Activated T-cell treated with anti-CD3 and anti-CD28 coated beads for 48 hours (primary cell): ENCODE measurements at places on chromosomes 11 and 22.

- DNase-seq = no peak
These were observed 140.7 kb downstream of the LUZP2 start for GRCh38 chr11:24637520-24637919.

- DNase-seq = no peak
These were observed 114.3 kb upstream of the CSNK2A3 start for GRCh38 chr11:11467312-11467711.

DNA sequence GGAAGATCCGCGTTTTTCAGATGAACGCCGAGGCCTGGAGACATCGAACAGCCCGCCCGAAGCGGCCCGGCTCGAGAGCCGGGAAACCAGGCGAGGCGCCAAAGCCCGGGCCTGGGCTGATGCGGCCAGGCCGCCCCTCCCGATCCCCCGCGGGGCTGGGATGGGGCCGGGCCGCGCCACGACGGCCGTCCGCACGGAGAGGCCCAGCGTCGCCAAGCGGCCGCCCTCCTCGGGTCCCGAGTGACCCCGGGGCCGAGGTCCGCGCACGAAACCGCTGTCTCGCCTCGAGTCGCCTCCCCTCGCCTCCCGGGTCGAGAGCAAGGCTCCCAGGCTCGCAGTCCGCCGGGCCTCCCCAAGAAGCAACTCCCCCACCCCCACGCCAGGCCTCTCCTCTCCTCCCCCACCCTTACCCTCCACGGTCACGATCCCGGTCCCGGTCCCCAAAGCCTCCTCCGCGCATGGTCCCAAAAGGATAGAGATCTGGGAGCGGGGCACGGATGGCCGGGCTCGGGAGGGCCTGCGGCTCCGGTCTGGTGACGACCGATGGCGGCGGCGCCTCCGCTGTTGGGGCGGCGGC lies 482 bp downstream of the DDX17 start:
- DNase-seq = peak; percentile 46

- DNase-seq = peak; percentile 8
These were observed 34.3 kb upstream of the PRODH start for GRCh38 chr22:18970176-18970947.

GRCh38 chr11:10004526-10005113 lies 289.4 kb downstream of the SBF2 start:
- DNase-seq = no peak

DNA sequence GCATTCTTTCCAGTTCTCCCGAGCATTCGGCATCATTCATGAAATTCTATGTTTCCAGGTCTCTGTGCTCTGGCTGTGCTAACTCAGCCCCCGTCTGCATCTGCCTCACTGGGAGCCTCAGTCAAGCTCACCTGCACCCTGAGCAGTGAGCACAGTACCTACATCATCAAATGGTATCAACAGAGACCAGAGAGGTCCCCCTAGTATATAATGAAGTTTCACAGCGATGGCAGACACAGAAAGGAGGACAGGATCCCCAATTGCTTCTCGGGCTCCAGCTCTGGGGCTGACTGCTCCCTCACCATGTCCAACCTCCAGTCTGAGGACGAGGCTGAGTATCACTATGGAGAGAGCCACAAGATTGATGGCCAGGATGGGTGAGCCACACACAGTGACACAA lies 52.8 kb upstream of the IGLL5 start:
- no peak for DNase-seq

DNA sequence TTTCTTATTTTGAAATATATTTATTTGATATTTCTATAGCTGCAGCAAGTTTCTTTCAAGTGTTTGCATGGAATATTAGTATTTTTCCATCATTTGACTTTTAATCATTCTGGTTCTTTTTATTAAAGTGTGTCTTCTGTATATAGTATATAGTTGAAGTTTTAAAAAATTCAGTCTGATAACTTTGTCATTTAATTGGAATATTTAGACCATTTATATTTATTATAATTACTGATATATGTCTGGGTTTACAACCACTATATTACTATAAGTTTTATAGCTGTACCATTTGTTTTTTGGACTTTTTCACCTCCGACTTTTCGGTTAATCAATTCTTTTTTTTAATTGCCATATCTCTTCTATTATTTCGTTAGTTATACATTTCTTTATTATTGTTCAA lies 22.7 kb upstream of the ANO1 start:
- no peak for DNase-seq

- DNase-seq = no peak
These were observed 111.2 kb downstream of the SLC1A2 start for GRCh38 chr11:35308157-35308556.

DNA sequence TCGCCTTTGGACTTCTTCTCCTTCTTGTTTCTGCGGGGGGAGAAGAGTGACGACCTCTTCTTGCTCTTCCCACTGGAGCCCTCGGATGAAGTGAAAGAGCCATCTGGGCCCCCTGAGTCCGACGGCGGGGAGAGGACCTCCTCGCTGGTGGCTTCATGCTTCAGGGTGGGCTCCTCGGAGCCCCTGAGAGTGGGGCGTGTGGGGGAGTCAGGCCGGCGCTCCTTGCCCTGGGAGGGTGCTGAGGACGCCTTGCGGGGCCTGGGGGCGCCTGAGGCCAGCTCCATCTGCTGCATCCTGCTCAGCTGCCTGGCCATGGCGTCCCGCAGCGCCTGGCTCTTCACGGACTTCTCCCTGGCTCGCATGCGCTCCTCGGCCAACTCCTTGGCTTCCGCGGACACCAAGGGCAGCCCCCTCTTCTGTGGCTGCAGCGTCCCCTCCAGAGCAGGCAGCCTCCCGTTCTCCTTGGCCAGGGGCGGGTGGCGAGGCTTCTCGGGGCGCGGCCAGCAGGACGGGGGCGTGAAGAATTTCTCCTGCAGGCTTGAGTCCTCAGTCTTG lies 43.3 kb upstream of the BID start:
- no peak for DNase-seq

DNA sequence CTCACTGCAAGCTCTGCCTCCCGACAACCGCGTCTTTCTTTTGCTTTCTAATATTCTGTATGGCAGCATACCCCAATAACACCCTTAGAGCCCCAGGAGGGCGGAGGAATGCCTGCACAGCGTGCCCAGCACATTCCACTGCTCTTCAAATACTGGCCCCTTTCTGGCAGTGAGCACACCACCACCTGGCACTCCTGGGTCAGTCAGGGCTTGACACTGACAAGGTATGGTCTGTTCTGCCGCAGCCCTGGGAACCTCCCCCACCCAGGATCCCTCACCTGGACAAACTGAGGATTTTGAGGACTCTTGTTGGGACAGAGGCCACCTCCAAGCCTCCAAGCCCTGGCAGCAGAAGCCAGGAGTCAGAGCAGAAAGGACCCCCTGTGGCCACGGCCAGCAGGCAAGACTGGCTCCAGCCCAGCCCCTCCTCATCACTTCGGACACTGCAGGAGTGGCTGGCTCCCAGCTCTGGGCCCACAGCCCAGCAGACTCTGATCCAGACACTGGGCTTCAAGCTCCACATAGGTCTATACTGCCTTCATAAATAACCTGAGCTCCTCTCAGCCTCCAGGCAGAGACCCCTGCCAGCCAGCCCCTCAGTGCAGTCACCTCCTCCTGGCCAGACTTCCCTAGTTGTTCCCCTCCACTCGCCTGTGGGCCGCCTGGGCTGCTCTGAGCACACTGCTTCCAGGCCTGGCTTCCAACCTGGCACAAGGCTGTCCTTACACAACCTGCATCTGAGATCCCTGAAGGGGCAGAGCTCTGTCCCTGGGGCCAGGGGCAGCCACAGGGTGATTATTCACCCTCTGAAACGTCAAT lies 14.5 kb downstream of the CARS1 start:
- DNase-seq = no peak

DNA sequence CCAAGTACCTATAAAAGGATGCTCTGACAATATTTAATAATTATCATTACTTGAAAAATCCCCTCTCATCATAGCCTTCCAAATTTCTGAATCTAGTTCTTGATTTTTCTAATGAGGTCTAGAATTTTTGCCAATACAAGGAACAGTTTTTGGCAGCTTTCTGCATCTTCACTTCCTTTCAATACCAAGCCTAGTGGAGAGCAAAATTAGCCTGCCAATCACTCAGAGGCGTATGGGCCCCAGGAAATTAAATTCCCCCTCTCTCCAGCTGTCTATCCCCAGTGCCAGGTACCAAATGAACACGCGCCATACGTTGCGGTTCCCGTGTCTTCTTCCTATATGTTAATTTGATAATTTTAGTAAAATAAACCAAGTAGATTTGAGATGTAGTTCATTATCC lies 293.9 kb downstream of the NTM start:
- DNase-seq = no peak

DNA sequence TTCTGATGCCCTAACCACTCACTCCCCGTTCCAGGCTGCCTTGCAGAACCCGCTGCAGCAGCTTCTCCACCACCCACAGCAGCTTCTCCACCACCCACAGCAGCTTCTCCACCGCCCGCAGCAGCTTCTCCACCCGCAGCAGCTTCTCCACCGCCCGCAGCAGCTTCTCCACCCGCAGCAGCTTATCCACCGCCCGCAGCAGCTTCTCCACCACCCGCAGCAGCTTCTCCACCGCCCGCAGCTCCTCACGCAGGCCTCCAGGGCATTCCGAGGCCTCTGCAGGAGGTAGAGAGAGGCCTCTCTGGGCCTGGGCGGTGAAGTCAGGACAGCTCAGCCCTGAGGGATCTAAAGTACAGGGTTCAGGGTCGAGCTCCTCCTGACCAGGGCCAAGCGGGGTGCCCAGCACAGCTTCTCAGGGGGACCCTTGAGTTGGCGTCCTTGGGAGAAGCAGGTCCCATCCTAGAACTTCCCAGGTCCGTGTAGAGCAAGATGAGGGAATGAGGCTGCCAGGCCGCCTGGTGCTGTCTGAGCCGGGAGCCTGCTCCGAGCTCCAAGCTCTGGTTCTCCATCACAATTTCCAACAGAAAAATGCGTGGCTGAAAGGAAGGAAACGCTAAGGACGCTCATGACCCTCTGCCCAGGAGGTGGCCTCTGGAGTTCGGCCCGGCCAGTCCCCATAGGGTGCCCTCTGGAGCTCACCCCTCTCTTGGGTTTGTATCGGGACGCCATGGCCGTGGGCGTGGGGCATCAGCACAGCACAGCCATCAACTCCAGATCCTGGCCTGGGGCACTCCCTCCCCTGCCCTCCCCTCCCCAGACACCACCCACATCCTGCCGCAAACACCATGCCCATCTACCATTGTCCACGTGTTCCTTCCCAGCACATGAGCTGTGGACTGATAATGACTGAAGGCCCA lies 528.6 kb downstream of the BRD1 start:
- no peak for DNase-seq

- no peak for DNase-seq
These were observed 261.9 kb upstream of the PLET1 start for GRCh38 chr11:112522536-112522935.

DNA sequence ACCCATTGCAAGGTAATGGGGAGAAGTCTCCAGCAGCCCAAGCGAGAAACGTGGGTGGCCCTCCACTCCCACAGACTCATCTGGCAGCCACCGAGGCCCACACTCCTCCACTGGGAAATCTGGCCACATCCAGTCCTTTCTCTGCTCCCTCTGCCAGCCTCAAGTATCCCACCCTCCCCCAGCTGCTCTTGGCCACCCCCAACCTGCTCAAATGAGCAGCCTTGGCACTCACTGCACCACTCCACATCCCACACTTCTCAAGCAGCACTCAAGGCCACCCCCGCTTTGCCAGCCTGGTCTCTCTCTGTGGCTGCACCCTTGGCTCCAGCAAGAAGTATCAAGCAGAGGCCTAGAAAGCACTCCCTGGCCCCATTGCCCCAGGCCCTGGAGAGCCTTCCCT lies 28.2 kb downstream of the SLC22A12 start:
- no peak for DNase-seq

GRCh38 chr22:38866399-38867123 lies 5.5 kb downstream of the CBX6 start:
- DNase-seq = no peak

GRCh38 chr11:64210301-64211020 lies 3.9 kb downstream of the FERMT3 start:
- DNase-seq = no peak

DNA sequence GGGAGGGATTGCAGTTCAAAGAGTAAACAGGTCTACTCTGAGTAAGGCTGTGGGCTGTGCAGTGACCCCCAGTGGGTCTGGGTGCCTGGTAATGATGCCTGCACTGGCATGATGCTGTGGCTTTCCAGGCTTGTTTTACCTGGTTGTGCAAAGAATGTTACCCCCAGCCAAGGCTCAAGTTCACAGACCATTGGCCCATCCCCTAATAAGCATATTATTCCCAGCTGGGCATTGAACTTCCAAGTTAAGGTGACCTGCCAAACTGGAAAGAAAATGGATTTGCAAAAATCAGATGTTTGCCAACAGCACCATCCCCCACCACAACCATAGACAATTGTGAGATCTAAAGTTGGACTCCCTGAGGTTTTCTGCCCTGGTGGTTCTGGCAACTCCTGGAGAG lies 7.9 kb upstream of the EHF start:
- no peak for DNase-seq

GRCh38 chr11:86383041-86383955 lies 8.6 kb downstream of the CCDC81 start:
- no peak for DNase-seq

DNA sequence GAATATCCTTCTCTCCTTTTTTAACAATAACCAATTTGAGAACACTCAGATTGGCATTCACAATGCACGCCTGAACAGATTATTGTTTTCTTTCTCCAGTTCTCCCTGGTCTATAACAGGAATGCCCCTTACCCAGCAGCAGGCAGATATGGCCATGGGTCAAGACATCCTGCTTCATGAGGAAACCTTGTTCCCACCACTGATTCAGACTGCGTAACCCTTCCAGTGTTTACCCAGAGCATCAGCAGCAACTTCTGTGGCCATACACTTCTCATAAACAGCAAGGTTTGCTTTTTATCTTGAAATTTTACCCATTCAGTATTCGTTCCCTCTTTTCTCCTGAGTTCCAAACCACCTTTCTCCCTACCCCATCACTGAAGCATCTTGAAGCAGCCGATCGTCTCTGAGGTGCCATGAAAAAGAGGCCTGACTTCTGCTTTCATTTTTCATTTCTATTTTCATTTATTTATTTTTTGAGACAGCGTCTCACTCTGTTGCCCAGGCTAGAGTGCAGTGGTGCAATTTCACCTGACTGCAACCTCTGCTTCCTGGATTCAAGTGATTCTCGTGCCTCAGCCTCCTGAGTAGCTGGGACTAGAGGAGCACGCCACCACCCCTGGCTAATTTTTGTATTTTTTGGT lies 9.6 kb downstream of the PTS start:
- no peak for DNase-seq

DNA sequence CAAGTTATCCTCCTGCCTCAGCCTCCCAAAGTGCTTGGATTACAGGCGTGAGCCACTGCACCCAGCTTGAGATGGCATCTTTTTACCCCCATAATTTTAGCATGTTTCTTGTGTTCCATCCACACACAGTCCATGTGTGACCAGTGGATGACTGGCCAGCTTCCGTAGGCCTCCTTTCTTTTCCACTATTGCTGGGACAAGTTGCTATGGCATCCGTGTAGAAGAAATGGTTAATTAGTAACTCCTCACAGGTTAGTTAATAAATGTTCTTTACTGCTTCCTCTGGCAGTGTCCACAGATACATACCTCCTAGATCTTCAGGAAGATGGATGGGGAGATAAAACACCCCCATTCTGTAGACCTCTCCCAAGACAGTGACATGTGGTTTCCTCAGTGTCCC lies 154.3 kb upstream of the RASSF10 start:
- no peak for DNase-seq
